ENCODE measurements at places on chromosomes 1 and 21.

GRCh38 chr1:9482816-9483572 lies 56.3 kb upstream of the SLC25A33 start:
- DNase-seq, result no peak

- no peak for DNase-seq
Observed at GRCh38 chr1:226888816-226889215, 18.4 kb downstream of the PSEN2 start.

DNA sequence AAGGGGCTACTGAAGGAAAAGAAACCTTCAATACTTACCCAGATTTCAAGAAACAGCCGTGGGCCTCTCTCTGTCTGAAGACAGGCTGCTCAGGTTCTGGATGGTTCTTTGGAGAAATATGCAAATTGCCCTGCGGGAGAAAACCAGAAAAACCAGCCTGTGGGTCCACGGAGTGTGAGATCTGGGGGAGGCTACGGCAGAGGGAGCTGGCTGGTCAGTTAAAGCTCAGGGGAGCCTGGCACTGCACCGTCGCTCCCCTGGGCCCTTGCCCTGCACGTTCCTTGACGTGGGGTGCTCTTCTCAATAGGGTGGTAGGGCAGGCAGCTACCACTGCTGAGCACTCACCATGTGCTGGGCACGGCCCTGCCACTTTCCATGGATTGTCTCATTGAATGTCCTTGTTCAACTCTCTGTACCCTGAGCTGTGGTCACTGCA lies 12.7 kb downstream of the TMCO4 start:
- no peak for DNase-seq

- DNase-seq, result peak; percentile 4
Observed at GRCh38 chr1:23369335-23370013, at the start of gene ZNF436. Gene ZNF436, minus strand, starts transcription at chr1:23369836. Its CDS starts 1,831 bp downstream, at chr1:23368005.

GRCh38 chr1:61498342-61498741 lies 226.6 kb downstream of the TM2D1 start:
- DNase-seq, result no peak

DNA sequence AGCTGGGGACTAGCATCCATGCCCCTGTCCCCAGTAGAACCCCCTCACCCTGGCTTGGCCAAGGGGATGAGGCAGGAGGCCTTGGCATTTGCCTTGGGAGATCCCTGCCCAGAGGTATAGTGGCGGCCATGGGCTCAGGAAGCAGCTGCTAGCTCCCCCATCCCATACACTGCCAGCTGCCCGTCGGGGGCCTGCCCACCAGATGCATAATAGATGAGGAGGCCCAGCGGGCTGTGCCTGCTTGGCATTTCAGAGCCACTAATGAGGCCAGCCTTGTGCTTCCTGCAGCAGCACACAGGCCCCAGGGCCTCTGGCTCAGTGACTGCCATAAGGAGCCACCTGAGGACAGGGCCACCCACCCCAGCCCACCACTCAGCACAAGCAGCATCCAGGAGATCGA lies 23.6 kb downstream of the RAP1GAP start:
- no peak for DNase-seq

DNA sequence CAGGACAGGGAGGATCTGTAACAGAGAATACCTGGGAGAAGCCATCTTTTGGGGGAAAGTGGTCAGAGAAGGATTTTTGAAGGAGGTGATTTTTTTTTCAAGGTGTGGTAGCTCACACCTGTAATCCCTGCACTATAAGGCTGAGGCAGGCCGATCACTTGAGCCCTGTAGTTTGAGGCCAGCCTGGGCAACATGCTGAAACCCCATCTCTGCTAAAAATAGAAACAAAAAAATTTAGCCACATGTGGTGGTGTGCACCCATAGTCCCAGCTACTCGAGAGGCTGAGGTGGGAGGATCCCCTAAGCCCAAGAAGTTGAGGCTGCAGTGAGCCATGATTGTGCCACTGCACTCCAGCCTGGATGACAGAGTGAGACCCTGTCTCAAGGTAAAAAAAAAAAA lies 67.4 kb upstream of the ARTN start:
- DNase-seq, result no peak

- no peak for DNase-seq
Observed at GRCh38 chr1:209445576-209445975, 137.9 kb upstream of the CAMK1G start.

DNA sequence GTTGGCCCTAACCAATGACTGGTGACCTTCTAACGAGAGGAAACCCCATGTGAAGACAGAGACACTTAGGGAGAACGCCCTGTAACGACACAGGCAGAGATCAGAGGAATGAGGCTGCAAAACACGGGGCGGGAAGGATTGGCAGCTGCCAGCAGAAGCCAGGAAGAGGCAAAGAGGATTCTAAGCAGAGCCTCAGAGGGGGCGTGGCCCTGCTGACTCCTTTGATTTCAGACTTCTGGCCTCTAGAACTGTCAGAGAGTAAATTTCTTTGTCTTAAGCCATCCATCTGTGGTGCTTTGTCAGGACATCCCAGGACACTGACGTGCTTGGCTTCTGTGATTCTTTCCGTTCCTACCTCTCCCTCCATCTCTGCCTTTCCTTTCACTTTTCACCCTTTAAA lies 79.3 kb downstream of the SH3BGR start:
- no peak for DNase-seq

DNA sequence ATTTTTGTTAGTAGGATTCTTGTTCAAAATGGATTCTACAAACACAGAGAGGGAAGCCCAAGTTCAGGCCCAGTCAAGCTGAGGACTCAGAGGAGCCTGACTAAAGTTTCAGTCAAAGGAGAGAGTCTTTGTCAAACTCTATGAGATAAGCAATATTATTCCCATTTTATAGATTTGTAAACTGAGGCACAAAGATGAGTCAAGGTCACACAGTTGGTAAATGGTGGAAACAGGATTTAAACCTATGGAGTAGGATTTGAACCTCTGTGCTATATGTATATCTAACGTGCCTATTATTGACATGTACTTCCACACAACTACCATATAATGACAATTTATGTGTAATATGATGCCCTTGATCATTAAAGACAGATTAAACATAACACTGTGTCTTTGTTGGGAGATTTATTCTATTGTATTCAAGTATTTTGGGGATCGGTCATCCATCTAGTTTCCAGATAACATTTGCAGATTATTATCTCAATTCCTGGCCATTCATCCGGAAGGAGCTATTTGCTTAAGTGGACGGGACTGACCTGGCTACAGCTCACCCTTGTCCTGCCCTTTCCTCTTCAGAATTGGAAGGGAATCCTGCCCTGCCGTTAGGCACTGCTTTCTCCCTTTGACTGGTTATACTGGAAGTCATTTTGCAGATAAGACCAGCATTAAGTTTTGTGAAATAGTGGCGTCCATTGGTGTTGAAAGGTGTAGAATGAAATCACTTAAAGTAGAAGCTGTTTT lies 86.1 kb upstream of the LMO4 start:
- no peak for DNase-seq

GRCh38 chr1:9107136-9107535 lies 21.8 kb downstream of the GPR157 start:
- DNase-seq, result no peak

- peak; percentile 1 for DNase-seq
Observed at GRCh38 chr1:6700853-6701436, 671 bp downstream of the DNAJC11 start.

DNA sequence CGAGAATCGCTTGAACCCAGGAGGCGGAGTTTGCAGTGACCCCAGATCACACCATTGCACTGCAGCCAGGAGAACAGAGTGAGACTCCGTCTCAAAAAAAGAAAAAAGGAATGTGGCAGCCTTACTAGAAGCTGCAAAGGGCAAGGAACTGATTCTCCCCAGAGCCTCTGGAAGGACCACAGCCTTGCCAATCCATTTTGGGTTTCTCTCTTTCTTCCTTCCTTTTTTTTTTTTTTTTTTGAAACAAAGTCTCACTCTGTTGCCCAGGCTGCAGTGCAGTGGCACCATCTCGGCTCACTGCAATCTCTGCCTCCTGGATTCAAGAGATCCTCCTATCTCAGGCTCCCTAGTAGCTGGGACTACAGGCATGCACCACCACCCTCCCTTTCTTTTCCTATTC lies 9.9 kb upstream of the IFNGR2 start:
- no peak for DNase-seq

GRCh38 chr1:236175642-236176336 lies 33.5 kb downstream of the GPR137B start:
- DNase-seq, result no peak

DNA sequence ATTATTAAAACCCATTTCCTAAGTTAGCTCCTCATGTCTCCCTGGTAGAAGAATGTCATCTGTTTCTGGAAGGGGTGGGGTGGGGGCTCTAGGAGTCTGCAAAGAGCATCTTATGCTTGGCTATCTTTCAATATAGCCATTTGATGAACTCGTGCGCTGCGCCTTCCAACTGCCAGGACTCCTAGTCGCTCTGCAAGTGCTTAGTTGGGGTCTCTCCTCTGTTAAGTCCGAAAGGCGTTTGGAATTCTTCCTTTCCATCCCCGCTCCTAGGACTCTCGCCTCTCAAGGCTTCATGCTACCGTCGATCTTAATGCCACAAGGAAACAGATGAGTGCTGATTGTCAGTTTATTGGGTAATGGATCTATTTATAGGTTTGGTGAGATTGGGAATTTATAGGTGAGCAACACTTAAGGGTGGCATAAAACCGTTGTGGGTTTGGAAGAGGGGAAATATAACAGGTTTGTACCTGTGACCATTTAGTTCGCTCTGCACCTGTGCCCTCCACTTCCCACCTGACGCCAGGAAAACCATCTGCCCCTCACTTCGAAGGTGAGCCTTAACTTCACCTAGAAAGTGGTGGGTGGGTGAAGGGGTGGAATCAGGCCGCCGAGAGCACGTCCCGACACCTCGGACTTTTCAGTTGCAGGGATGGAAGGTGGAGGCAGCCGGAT lies 1.1 kb downstream of the KCNH1 start:
- no peak for DNase-seq

GRCh38 chr1:158043232-158043631 lies 49.8 kb downstream of the KIRREL1 start:
- DNase-seq, result no peak

DNA sequence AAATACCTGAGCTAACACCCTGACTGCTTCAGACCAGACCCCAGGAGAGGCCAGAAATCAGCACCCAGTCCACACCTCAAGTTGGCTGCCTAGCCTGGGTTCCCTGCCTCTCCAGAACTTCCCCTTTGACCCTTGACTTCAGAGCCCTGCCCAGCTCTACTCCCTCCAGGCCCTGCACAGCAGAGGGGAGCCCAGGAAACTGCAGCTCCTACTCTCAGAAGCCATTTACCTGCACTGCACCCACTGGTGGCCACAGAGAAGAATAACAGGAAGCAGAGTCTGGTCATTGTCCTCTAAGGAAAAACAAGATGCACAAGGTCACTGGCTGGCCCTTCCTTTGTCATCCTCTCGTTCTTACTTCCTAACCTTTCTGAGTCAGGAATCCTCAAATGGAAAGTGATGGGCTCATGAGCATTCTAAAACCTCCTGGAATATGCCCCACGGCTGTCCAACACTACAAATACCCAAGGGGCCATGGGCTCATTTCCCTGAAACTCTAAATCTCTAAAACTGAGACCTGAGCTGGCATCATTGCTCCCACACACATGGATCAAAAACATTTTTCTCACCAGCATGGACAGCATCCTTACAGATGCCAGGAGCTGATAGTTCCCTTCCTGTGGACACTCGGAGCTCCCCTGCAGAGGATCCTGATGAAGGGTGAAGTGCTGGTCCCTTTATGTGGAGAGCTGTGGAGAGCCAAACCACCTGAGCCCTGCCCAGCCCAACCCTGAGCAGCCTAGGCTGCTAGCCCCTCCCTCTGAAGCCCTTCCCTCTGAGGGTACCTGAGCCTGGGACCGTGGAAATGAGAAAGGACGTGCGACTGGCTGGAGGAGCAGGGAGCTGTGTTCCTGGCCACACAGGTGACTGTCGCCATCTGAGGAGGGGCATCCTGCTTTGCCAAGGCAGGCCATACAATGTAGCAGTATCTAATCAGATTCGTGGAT lies at the start of gene ITLN2:
Gene ITLN2, minus strand, starts transcription at position 652 of the 947 bp plus-strand sequence. Its CDS starts 68 bp downstream, at position 584.
- peak; percentile 20 for DNase-seq

- no peak for DNase-seq
Observed at GRCh38 chr1:246139745-246140182, 367.3 kb downstream of the SMYD3 start.

DNA sequence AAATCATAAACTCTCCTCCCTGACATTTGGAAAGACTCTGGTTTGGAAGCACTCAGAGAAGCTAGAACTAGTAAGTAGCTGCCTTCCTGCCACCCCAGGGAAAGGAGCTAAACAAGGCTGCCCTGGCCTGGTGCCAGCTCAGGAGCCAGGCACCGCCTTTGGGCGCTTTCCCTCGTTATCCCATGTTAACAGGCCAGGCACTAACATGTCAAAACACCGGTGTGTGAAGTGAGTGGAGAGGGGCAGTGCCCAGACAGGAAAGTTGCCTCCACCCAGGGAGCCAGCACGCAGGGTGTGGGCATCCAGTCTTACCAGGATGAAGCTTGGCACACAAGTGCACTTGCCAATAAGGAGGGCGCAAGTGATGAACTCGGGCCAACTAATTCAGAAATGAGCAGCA lies 346.8 kb downstream of the RRAGC start:
- DNase-seq, result no peak

- no peak for DNase-seq
Observed at GRCh38 chr1:169018751-169019150, 87.7 kb upstream of the ATP1B1 start.

DNA sequence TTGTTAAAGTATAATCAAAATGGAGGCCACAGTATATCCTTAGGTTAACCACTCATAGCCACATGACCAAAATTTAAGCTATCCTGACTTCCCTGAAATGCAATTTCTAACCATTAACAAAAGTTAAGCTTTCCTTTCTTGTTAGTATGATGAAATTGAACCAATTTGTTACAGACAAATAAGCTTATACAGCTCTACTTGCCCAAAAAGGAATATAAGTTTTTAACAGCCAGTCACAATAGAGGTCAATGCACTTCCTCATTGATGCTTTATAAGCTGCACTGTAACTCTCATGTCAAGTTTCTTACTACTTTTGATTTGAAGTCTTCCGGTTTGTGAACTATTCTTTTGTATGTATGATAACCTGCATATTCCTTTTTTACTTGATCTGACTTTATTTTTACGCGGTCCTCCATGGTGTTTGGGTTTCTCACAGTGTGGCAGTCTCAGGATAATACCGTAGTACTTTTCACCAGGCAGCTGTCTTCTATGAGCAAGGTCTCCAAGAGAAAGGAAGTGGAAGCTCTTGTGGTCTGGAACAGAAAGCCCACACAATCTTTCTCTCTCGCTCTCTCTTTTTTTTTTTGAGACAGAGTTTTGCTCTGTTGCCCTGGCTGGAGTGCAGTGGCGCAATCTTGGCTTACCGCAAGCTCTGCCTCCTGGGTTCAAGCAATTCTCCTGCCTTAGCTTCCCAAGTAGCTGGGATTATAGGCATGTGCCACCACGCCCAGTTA lies 331.6 kb downstream of the SRGAP2C start:
- peak; percentile 2 for DNase-seq

- no peak for DNase-seq
Observed at GRCh38 chr1:111275780-111276433, 14.7 kb upstream of the CHIA start.

DNA sequence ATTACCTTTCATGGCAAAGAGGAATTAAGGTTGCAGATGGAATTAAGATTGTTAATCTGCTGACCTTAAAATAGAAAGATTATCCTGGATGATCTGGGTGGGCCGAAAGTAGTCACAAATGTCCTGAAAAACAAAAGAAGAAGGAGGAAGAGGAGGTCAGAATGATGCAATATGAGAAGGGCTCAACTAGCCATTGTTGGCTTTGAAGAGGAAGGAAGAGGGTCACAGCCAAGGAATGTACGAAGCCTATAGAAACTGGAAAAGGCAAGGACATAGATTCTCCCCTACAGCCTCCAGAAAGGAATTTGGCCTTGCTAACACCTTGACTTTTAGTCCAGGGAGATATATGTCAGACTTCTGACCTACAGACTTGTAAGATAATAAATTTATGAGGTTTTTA lies 39.4 kb upstream of the FMOD start:
- no peak for DNase-seq
